ENCODE measurements at places on chromosomes 3 and 15.

DNA sequence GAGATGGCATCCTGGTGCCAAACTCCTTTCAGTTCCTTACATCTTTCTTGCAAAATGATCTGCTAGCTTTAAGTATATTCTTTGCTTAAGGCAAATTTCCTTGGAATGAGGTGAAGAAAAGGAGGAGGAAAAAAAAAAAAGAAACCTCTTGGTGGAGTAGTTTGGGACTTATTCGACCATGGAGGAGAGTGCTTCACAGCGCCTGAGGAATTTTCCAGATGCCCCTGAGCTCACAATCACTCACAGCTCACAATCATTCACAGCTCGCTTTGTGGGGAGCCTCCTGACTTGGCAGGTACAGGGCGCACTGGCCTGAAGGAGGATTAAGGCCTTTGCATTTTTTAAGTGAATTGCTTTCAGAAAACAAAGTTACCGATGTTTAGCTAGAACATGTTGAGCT is 53.9 kb downstream of the BOC start:
- DNase-seq: no peak

DNA sequence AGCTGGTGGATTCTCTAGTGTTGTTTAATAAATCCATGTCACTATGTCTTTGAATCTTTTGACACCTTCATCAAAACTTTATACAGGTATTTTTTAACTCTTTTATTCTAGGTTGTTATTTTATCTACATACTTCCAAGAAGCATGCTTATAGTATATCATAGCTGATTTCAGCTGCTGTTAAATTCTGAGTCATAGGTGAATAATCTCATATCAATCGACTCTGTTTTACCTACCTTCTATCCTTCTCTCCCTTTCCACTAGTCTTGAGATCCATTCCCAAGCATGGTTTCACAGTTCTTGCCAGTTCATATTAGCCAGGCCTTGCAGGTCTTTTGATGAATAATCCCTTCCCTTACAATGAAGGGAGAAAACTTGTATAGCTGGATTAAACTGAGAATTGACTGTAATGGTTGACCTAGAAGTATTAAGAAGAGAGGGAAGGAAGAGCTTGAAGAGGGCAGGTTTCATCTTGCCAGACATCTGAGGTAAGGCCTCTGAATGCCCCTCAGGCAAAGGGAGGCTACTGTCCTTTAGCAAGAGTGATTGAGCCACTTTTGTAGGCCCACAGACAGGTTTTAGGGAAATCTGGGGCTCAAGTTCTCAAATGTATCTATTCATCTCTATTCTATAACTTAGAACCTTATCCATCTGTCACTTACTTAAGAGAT is 146.4 kb downstream of the EPHA6 start:
- DNase-seq: no peak

DNA sequence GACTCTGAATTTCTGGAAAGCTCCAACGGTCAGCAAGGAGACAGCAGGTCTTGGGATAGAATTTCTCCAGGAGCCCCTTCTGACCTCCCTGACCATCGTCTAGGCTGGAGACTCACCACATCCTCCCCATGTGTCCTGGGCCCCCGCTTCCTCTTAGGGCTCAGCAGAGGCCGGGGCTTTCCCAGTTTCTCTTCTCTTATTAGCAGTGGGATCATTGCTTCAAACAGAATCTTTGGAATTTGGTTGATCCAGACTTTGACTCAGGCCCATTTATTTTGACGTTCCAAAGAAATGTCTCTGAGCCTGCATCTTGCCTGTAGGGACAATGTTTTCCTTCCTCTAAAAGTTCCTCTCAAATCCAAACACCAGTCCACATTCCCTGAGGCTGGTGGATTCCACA is 38.4 kb upstream of the SLC6A6 start:
- DNase-seq: no peak

DNA sequence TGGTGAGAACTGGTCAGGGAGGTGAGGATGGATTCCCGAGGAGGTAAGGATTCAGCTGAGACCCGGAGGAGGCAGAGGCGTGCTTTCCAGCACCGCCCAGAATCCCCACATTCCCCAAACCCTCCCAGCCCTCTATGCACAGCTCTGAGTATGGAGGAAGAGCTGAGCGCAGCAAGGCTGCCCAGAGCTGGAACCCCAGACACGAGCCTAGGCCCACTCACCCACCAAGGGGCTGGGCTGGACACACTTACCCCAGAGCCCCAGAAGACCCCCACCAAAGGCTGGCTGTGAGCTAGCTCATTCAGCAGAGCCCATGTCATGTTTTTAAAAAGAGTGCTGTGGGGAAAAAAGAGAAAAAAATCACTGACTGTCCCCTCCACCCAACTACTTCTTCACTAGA is 271.5 kb downstream of the XXYLT1 start:
- DNase-seq: no peak

DNA sequence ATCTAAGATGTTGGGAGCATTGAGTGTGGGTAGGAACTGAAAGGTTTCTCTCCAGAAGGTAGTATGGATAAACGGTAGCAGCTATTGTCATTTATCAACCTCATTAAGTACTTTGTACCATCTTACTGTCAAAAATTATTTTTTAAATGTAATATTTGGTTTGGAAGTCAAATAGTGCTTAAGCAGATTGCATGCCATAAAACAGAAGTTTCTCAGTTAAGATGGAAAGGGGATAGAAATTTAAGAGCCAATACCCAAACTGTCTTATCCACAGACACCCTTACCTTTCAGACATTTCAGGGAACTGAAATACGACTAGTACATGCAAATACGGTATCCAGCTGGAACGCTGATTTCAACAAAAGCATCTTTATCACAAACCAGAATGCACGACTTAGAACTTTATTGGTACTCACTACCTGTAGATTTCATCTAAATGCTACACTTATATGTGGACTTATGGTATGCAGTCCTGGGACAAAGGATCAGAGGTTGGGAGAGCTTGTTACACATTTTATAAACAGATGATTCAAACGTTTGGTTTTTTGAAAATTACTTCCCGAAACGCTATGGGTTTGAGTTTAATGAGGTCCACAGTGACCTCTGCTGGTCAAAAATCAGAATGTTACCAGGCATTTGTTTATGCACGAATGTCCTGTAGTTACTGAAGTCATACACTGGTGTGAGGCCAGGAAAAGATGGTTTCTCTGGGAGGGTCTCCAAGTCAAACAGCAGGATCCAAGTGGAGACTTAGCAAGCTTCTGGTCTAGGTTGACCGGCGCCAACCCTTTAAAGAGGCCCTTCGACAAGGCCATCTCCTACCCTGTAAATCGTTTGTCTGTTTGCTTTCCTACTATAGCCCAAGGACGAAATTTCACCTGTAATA is 45.7 kb upstream of the DUT start:
- DNase-seq: no peak

Data from Right ventricle myocardium inferior (tissue), 1 donor.